ENCODE measurements at places on chromosomes 5 and 9.

GRCh38 chr5:81420039-81420667, 26.2 kb upstream of the ACOT12 start:
- no peak for DNase-seq

- no peak for DNase-seq
Measured at GRCh38 chr5:11398728-11399127, 505.5 kb downstream of the CTNND2 start.

GRCh38 chr5:148259288-148259687, 9.3 kb upstream of the SPINK13 start:
- no peak for DNase-seq

DNA sequence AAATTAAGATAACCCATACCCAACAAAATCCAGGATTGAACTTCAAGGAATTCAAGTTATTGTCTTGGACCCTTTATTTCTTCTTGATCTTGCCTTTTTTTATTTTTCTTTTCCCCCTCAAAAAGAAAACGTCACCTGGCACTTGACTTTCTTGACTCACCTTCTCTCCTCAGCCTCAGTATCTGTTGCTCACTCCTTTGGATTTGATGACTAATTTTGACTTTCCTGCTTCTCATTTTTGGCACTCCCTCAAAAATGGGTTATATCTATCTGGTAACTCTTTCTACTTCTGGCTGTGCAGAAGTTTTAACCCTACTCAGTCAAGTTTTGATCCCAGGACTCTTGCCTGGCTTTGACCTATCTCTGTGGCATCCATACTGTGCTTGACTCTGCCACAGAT, 66.6 kb upstream of the SPATA31D4 start:
- no peak for DNase-seq

GRCh38 chr9:124828489-124829333, 24.5 kb upstream of the WDR38 start:
- DNase-seq = no peak

DNA sequence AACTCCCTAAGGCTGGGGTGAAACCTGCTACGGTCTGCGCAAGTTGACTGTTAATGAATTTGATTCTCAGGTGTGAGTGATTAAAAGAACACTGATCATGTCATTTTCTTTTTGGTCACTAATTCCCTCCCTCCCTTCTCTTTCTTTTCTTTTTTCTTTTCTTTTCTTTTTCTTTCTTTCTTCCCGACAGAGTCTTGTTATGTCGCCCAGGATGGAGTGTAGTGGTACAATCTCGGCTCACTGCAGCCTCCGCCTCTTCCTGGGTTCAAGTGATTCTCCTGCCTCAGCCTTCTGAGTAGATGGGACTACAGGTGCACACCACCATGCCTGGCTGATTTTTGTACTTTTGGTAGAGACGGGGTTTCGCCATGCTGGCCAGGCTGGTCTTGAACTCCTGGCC, 2.6 kb downstream of the ANXA1 start:
- DNase-seq = no peak

DNA sequence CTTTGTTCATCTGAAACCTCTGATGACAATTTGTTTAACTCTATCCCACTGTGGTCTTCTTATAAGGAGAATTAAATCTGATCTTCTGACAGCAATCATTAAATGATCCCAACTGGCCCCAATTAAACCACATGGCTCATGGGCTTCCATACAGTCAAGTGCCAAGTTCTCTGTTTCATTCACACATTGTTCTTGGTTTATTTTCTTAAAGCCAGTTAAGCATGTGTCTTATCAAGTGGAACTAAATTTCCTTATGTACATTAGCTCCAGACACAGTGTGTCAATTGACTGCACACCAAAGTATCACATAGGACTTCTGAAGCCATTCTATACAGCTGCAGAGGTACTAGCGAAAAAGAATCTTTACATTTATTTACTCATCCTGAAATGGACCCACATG, 51.2 kb downstream of the MEF2C start:
- DNase-seq = no peak

DNA sequence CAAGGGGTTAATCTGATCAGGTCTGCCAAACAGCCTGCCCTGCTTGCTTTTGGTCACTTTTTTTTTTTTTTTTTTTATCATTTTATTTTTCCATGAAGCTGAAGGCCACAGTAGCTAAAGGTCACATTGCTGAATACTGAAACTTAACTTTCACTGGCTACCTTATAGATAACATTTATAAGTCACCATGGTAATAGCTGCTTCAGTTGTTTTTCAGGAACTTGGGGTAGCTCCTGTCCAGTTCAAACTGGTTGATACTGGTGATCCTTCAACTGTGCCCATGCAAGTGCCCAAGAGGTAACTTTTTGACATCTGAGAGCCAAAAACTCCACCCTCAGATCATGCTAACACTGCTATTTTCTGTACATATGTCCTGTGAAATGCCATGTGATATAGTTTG, 68.3 kb upstream of the RGS7BP start:
- DNase-seq = no peak

DNA sequence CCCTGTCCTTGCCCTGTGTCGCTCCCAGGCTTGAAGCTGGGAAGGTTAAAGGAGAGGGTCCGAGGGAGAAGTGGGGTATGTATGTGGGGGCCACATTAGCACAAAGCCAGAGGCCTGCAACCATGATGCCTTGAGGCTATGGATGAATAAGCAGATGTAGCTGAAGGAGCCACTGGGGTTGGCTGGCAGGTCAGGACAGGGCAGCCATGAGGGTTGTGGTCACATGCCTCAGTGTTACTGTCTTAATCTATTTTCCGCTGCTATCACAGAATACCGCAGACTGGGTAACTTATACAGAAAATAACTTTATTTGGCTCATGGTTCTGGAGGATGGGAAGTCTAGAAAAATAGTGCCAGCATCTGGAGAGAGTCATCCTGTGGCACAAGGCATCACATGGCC, 9.2 kb upstream of the GRHPR start:
- DNase-seq = no peak

DNA sequence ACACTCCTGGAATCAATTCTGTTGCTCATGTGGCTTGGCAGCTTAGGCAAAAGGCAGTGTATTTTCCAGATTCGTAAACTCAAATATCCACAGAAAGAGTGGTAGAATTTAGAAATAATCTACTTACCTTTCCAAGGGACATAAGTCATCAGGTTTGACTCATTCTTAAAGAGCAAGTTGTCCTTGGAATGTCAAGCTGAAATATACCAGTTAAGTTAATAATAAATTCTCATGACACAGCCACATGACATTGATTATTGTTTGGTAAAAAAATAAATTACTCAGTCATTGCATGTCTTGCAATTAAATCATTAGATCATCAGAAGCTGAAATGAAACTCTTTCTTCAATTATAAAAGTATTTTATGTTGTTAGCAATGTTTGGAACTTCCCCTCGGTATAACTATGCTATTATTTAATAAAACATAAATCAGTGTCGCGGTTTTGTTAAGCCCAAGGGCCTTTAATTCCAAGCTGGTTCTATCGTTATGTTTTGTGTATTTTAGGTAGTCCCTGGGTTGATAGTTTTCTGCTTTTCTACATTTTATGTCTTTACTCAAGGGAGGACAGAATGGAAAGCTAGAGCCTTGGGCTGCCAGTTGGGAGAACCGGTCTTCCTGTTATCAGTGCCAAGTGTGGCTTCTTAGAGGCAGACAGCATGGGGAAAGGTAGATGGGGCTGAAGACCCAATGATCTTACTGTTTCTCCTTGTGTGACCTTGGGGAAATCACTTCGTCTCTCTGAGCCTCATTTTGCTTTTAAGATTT, 79.3 kb upstream of the PRLR start:
- DNase-seq = no peak

GRCh38 chr5:179201986-179202385, 141.8 kb downstream of the ZNF354C start:
- DNase-seq = no peak

DNA sequence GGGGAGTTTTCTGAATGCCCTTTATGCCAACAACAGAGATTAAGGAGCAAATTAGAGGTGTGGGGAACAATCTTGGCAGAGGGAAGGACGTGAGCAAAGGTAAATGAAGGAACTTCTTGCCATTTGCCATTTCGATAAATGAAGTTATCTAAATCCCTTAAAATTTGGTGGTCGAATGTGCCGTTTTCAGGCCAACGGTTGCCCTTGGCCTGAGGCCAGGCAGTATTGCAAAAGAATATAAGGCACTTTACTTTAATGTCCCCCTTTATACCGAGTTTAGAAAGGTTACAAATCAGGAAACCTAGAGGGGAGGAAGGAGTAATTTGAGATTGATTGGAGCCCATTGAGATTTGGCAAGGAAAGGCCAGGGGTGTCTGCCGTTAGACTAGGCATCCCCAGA, 26.3 kb downstream of the C9orf50 start:
- DNase-seq = no peak

GRCh38 chr9:110588296-110588695, 8.8 kb upstream of the SVEP1 start:
- no peak for DNase-seq

DNA sequence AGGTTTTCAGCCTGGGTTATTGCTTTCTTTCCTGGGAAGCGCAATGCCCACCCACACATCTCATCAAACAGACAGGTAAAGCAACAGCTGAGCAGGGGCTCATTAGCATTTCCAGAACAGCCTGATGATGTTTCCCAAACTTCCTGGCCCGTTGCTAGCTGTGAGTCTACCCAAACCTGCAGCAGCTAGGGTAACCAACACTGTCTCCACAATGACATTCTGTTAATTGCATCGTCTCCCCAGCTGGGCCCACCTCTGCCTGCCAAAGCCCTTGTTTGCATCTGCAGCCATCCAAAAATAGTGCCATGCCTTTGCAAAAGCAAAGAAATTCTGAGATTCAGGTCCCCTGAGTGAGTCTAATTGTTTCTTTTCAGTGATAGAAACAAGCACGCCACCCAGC, 273.0 kb downstream of the MED10 start:
- no peak for DNase-seq

DNA sequence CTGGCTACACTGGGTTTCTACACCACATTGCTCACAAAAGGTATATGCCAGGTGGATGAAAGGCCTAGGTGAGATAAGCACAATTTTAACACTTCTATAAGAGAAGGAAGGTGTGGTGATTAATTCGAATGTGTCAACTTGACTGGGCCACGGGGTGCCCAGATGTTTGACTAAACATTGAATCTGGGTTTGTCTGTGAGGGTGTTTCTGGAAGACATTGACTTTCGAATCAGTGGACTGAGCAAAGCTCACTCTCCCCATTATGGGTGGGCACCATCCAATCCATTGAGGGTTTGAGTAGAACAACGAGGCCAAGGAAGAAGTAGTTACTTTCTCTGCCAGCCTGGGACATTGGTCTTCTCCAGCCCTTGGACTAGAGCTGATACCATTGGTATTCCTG, 78.2 kb upstream of the COL5A1 start:
- no peak for DNase-seq

GRCh38 chr5:136731241-136731900, 366.0 kb upstream of the TRPC7 start:
- DNase-seq = no peak

DNA sequence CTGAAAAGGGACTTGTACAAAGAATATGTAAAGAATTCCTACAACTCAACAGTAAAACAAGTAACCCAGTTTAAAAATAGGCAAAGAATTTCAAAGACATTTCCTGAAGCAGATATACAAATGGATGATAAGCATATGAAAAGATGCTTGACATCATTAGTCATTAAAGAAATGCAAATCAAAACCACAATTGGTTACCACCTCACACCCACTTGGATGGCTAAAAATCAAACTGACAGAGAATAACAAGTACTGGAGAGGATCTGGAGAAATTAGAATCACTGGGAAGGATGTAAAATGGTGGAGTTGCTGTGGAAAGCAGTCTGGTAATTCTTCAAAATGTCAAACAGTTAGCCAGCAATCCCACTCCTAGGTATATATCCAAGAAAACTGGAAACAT, 12.5 kb upstream of the FOXE1 start:
- no peak for DNase-seq

DNA sequence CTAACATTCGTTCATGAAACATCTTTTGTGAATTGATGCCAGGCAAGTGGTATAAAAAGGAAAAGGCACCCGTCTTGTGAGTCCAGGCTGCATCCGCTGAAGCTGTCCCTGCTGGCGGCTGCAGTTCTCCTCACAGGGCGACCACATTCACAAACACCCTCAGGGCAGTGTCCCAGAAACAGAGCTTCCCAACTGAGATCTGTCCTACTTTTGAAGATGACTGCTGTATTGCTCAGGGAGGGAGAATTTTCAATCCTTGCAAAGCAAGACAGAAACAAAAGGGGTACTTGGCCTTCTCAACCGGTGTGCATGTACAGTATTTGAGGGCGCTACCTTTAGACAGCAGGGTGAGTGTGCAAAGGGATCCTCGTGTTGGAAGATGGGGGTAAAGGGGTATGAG, 316.1 kb downstream of the GADD45G start:
- DNase-seq = no peak

DNA sequence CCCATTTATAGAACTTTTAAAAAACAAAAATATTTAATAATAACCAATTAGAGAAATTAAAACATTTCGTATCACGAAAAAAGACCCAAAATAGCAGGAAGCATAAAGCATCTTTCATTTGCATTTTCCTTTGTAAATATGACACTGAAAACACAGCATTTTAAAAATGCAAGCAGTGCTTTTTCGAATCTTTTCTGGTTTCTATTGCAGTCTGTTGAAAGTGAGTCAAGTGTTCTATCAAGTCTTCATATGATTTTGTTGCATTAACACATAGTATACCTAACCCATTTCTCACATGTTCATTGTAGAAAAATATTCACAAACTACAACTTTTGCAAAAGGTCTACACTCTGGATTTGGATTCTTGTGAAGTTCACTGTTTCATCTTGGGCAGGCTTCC, 198.8 kb downstream of the SEMA5A start:
- no peak for DNase-seq

- no peak for DNase-seq
Measured at GRCh38 chr9:29555502-29555901, 1982.2 kb upstream of the C9orf72 start.

GRCh38 chr5:170341545-170341944, 44.0 kb upstream of the LCP2 start:
- no peak for DNase-seq

DNA sequence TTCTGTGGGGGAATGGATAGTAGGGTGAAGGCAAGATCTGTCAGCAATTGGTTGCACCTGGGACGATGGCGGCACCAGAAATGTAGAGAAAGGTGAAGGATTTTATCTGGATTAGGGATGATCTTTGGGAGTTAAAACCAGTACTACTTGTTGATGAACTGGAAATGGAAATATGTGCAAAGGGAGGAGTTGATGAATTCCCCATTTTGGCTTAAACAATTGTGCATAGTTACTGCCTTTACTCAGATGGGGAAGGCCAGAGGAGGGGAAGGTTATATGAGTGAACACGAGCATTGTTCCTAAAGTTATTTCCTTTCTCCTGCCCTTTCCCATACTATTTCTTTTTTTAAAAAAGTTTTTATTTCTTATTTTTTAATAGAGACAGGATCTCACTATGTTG, 19.1 kb downstream of the NNT start:
- no peak for DNase-seq

- no peak for DNase-seq
Measured at GRCh38 chr5:138953387-138954256, 78.5 kb upstream of the LRRTM2 start.

DNA sequence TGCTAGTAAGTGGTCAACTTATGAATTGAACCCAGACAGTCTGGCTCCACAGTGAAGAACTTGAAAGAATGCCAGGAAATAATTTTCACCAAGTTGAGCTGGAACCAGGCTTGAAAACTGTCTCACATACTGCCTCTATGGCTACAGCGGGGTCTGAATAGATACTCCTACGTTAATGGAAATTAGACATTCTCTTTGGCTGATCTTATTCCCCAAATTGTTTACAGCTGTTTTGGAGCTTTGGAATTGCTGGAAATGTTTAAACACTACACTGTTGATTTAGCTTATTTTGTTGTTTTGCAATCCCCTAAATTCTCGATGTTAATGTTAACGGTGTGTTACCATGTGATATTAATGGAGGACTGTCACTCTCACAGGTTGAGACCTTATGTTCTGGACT, 146.4 kb downstream of the FBXL7 start:
- DNase-seq = no peak

GRCh38 chr5:82296929-82297328, 18.8 kb upstream of the RPS23 start:
- no peak for DNase-seq
